ENCODE measurements at places on chromosomes 16 and 17. TPM values are rescaled to one million over a fixed set of nuclear protein-coding genes. Genes with fewer than 3 reads are reported as not detected.

DNA sequence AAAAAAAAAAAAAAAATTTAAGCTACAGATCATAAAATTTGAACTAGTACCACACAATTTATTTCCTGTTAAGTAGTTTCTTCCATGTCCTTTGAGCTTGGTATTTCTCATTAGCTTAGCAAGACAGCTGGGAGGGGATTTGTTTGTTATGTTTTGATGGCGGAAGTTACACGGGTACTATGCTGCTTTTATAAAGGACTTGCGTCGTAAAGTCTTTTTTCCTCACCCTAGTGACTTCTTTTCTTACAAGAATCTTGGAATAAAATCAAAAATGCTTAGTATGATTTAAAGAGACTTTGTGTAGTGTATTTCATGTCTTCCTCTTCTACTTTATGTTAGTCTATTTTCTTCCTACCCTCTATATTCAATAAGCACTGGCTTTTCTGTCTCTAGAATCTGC lies 89.1 kb downstream of the NLK start:
- ATAC-seq: no peak

DNA sequence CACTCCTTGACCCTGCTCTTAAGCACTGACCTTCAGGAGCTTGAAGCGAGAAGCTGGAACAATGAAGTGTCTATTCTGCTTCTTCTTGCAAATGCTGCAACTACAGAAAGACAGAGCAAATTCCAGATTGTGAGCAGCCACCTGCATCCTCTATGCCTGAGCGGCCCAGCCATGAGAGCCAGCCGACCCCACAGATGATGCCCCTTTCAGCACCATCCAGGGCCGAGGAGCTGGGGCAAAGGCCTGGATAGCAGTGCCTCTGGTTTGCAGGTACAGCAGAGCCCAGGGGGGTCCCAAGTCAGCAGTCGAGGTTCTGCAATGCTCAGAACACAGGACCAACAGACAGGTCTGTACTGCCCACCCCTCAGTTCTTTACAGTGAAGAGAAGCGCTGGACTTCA lies 4.7 kb downstream of the CENPV start:
- ATAC-seq: no peak

DNA sequence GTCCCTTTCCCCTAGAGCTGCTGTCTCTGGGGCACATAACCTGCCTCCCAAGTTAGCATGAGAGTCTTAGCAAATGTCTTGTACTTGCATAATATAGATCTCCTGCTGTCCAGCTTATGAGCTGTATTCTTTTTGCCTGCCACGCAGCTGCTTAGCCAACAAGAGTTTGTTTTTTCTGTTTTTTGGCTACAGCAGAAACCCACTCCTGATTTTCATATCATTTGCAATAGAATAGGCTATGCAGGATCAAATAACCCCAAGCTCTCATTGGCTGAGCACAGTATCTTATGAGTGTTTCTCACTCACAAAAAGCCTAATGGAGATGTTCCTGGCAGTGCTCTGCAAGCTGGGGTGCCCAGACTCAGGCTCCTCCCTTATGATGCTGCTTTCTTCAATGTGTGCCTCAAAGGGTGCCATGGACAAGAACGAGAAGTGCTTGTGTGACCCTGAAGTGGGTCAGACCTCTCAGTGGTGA lies 23.1 kb downstream of the B9D1 start:
- ATAC-seq: peak; percentile 86

Gene IL17C
- total RNA-seq: not detected

Gene ATP2C2
- total RNA-seq: 1.8 TPM

DNA sequence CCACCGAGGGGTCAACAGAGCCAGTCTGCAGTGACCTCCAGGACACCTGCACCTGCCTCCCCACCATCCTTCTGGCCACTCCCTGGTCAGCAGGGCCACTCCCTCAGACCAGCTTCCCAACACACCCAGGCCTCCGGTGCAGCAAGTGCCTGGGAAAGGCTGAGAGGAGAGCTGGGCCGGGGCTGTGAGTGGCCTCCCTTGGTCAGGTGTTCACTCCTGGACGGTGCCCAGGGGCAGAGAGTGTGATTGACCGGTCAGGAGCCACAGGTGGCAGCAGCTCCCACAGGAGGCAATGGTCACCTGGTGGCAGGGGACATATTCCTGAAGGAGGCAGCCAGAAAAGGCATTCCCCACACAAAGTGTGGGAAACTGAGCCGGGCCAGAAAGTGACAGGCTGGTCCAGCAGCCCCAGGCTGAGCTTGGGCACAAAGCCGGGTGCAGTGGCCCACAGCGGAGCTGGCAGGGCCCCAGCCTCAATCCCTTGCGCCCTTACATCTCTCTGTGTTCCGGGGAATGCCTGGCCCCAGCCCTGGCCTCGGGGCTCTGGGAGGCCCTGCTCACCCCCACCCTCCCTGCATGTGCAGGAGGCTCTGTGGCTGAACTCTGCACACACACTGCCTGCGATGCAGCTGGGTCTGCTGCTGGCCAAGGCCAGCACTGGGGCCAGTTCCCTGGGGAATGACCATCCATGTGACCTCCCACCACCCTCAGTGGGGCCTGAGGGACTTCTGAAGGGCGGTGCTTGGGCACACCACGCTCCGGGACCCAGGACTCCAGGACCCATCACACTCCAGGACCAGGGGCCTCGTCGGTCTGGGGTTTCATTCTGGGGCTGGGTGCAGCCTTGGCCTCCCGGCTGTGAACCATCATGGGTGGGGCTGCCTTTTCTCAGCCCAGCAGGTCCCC lies 1.2 kb upstream of the C17orf99 start:
- peak; percentile 58 for ATAC-seq

DNA sequence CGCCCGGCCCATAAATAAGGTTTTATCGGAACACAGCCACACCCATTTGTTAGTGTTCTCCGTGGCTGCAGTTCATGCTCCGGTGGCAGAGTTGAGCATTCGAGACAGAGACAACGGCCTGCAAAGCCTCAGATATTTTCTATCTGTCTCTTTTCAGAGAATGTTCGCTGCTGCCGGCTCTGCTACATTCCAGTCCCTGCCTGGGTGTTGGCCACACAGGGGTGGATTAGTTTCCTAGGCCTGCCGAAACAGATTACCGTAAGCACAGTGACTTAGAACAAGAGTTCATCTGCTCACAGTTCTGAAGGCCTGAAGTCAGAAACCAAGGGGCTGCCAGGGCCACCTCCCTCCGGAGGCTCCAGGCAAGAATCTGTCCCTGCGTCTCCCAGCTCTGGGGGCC lies 19.1 kb upstream of the GSG1L start:
- ATAC-seq: no peak

GRCh38 chr17:45222014-45222288 lies 266 bp downstream of the FMNL1 start:
- peak; percentile 24 for ATAC-seq

DNA sequence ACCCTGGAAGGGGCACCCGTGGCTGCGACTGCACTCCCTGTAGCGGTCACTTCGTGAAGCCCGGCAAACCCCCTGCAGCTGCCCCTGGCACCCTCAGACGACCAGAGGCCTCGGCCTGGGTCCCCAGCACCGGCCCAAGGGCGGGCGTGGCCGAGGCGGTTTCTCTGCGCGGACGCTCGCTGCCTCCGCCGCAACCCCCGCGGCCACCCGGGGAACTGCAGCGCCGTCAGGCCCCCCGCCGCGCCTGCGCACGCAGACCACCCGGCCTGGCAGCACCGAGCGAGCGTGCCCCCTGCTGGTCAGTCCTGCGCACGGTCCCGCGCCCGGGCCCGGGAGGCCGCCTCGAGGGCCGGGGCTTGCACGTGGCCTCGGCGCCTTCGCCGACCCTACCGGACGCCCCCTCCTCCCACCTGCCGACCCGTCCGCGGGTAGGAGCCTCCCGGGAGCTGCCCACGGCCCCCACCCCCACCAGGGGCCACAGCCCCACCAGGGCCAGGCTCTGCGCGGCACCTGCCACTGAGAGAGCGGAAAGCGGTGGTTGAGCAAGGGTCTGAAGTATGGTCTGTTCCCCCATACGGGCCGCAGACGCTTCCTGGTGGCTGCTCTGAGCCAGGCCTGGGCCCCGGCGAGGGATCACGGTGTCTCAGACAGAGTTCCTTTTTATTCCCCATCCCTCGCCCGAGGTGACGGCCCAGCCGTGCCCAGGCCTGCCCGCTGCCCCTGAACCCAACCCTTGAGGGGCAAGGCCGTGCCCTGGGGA lies 11.5 kb upstream of the HS3ST6 start:
- peak; percentile 93 for ATAC-seq

DNA sequence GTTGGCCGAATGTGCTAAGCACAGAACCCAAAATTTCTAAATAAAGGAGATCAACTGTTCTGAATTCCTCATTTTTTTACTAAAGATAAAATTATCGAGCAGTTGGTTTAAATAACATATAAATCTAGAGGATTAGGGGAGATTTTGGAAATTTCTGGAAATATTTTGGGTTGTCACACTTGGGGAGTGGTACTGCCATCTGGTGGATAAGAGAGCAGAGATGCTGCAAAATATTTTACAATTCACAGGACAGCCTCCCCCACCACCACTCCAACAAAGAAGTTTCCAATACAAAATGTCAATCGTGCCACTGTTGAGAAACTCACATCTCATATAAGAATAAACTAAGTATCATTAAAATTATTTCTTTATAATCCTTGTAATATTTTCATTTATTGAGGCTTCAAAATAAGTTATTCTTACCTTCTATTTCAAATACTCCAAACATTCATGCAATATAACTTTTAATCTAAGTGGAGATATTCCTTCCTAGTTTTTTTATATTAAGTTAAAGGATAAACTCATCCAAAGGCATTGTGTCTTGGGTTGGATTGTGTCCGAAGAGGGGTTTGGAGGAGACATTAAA lies 17.0 kb upstream of the ABCA8 start:
- ATAC-seq: no peak

GRCh38 chr16:10931977-10932632 lies 10.2 kb downstream of the DEXI start:
- ATAC-seq: no peak

DNA sequence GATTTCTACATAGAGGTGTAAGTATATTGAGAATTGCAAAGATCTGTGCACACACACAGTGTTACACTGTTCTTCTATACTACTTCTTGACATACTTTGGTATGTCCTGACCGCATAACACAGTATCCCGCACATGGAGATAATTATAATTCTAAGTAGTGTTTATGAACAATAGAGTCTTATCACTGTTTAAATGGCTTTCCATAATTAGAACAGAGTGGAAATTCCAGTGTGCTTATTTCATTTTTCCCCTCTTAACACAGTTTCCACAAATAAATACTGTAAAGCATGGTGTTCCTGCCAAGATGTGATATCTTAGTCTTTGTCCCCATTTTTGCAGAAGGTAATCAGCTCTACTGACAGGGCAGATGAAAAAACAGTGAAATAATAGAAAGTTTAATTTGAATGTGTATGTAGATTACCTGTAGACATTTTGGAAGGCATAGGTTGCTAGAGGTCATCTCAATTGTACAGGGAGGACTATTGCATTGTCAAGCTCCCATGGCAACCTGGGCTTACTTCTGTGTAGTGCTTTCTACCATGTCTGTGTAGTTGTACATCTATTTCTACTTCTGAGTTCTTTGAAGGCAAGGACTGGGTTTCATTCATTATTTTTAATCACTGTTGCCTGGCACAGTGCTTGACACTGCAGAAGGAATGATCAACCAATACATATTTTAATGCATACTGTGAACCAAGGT lies 10.1 kb upstream of the KRT28 start:
- no peak for ATAC-seq

Gene RPS15A
- 1,787 TPM for total RNA-seq

DNA sequence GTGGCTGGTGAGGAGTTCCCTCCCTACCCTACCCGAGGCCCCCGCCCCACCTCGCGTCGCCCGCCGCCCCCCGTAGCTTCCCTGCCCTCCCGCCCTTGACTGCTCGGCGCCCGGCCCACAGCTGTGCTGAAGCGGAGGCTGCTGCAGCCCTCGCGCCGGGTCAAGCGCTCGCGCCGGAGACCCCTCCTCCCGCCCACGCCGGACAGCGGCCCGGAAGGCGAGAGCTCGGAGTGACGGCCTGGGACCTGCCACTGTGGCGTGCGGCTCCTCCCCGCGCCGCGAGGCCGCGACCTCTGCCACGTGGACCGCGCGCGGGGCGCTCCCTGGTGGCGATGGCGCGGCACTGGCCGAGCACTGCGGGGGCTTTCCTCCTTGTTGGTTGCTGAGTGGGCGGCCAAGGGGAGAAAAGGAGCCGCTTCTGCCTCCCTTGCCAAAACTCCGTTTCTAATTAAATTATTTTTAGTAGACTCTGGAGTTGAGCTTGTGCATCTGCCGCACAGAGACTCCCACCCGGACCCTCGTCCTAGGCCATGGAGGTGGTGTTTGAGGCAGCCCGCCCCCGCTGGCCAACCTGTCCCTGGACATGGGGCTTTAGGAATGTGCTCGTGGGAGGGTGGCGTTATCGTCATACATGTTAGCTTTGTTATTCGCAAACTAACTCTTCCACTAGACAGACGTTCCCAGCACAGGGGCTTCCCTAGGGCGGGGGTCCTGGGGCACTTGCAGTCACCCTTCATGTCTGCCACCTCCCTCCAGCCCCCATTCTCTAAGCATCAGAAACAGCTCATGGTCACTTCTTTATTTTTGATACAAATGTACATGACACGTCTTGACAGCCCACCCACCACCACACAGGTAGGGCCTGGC lies 4.4 kb downstream of the TP53I13 start:
- ATAC-seq: peak; percentile 55

Gene RAD51D
- total RNA-seq: 8.6 TPM

GRCh38 chr16:69188716-69189115 lies 1.8 kb downstream of the SNTB2 start:
- peak; percentile 30 for ATAC-seq

- no peak for ATAC-seq
Observed at GRCh38 chr17:28343491-28343932, 8.0 kb downstream of the TNFAIP1 start.

- no peak for ATAC-seq
Observed at GRCh38 chr16:22055881-22056280, 36.5 kb upstream of the VWA3A start.

DNA sequence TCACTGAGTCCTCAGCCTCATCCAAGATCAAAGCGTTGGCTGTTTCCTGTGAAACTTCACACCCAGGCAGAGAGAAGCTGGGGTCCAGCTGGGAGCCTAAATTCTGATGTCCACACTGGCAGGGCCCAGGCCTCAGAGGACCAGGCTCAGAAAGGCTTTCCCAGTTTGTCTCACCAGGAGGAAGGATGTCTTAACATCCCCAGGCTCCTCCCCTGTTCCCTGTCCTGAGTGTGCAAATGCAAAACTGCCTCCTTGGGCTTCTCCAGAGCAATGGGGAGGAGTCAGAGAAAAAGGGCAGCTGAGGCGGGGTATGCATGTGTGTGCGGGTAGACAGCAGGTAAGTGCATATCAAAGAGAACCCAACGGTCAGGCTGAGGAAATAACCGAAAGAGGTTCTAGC lies 45.7 kb downstream of the CUEDC1 start:
- no peak for ATAC-seq

- ATAC-seq: no peak
Observed at GRCh38 chr16:12871784-12872183, 29.6 kb upstream of the SHISA9 start.

GRCh38 chr17:42841975-42842685 lies 2.2 kb upstream of the AOC2 start:
- ATAC-seq: no peak

Gene ALOX15B
- 0.19 TPM for total RNA-seq

- peak; percentile 4 for ATAC-seq
Observed at GRCh38 chr16:14321542-14321941, 250.4 kb downstream of the MRTFB start.

GRCh38 chr17:39763051-39763820 lies 25.5 kb downstream of the GRB7 start:
- ATAC-seq: no peak

Measured in motor neuron (in vitro differentiated cells).